ENCODE measurements at places on chromosomes 6 and 20.

DNA sequence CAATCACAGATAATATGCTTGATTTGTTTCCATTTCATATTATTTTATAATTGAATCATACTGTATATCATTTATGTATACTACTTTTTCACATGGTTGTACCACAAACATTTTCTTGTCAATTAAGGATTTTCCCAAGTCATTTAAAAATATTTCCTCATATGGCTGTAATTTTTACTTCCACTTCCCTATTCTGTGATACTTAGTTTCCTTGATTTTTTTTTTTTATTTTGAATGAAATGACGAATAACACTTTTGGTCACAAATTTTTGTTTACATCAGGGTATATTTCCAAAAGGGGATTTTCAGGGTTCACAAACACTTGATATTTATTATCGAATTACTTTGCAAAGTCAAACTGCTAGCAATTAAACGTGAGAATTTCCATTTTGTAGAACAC is 515.6 kb downstream of the KIF16B start:
- no peak for DNase-seq

DNA sequence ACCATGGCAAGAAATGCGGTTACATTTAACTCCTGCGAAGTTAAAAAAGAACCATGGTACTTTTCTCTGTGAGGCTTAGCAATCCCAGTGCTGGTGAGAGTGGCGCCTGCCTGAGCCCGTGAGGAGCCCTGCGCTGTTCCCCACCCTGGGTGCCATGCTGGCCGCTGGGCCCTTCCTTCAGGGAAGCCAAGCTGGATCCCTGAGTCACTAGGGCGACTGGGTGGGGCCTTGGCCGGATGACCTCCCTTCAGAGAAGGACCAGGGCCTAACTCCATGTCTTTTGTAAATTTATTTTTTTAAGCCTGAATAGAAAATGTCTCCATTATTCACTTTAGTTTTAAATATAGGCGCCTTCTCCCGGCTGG is 209.1 kb downstream of the ERMARD start:
- no peak for DNase-seq

DNA sequence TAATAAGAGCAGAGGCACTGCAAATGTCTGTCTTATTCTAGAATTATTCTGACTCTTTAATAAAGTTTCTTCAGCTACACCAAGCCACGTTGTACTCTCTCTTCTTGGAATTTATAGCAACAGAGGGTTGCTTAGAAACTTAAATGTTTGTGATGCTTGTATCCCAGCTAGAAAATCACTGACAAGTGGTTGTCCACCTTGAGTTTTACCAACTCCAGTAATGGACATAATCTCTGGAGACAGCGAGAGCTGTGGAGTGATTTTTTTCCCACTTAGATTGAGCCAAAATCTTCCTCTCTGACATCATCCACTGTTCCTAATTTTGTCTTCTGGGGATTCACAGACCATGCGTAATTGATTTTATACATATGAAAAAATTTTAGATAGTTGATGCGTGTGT is 8.0 kb downstream of the ECT2L start:
- DNase-seq: no peak

- DNase-seq: no peak
Measured at GRCh38 chr20:51784299-51784698, 16.1 kb upstream of the ATP9A start.

DNA sequence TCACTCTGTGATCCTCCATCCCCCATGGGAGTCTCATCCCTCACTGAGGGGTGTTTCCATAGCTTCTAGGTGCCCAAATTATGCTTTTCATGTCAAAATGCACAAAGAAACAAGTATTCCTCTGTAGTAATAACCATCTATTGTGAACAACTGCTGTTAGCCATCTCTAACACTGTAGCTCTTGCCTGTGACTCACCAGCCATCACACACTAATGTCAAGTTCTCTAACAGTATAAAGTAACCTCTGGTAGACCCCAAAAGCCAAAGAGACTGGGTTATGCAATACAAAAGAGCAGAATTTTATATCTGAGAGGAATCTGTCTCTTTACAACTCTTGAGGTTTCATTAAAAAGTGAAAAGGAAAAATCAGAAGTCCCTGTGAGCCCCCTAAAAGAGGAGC is 25.4 kb upstream of the IYD start:
- DNase-seq: no peak

DNA sequence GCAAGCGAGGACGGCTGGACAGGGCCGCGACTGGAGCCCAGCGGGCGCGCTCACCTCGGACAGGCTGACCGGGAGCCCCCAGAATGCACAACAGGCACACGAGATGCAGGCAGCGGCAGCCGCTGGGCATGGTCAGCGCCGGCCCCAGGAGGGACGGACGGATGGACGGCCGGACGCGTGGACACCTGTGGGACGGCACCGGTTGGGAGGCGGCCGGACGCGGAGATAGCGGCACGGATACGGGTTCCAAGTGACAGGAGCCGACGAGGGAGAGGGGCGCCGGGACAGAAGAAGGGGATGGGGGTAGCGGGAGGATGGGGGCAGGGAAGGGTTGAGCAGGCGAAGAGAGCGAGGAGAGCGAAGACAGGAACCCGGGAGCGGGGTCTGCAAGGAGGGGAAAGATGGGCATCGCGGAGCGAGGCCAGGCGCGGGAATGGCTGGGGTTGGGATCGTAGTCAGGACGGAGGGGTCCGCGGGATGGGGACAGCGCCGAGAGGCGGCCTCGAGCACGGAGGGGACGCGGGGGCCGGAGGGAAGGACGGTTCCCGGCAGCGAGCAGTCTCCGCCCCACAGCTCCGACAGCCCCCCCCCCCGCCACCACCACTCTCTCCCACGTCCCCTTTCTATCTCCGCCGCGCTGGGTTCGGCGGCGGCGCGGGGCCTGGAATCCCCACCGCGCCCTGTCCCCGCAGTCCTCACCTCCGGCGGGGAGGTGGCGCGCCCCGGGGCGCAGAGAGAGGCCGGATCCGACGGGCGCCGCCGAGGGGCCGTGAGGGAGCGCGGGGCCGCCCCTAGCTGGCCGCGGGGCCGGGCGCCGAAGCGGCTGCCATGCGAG is 435 bp downstream of the DLK2 start:
- no peak for DNase-seq

DNA sequence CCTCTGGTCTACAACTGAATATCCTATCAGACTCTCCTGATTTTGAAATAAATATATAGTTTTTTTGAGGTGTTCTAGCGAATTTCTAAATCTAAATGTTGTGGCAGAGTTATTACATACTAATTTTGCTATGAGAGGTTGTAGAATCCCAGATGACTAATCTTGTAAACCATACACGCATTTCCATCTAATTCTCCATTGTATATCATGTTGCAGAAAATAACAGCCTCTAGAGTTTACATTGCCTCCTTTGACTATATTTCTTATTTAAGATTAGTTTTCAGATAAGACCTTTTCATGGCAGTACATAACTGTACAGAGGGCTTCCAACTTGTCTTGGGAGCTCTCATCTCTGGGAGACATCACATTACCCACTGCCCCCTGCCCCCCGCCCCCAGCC is 22.9 kb downstream of the PTPN1 start:
- no peak for DNase-seq

GRCh38 chr6:121055572-121056163 is 278.6 kb downstream of the TBC1D32 start:
- DNase-seq: no peak

- no peak for DNase-seq
Measured at GRCh38 chr20:57653546-57653900, 33.3 kb upstream of the ZBP1 start.

- DNase-seq: no peak
Measured at GRCh38 chr6:2562721-2563451, 187.8 kb downstream of the MYLK4 start.

DNA sequence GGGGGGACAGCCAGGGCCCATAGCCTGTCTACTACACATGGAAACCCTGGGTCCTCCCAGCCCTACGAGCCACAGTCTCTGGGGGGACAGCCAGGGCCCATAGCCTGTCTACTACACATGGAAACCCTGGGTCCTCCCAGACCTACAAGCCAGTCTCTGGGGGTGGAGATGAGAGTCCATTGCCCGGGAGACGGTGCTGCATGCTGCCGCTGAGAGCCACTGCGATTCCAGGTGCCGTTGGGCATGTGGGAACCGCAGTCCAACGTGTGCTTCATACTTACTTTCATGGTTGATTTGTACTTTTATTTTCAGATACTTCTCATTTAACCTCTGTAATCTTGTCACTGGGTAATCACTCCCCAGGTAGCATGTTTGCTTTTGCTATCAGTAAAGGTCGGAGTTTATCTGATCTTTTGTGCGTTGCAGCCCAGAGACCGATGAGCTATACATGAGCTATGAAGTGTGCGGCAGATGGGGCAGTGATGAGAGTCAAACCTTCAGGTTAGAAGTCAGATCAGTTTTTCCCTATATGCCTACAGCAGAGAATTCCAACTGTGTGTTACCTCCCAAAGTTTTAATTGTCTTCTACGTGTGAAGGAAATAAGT is 58.2 kb downstream of the SMOC2 start:
- no peak for DNase-seq

DNA sequence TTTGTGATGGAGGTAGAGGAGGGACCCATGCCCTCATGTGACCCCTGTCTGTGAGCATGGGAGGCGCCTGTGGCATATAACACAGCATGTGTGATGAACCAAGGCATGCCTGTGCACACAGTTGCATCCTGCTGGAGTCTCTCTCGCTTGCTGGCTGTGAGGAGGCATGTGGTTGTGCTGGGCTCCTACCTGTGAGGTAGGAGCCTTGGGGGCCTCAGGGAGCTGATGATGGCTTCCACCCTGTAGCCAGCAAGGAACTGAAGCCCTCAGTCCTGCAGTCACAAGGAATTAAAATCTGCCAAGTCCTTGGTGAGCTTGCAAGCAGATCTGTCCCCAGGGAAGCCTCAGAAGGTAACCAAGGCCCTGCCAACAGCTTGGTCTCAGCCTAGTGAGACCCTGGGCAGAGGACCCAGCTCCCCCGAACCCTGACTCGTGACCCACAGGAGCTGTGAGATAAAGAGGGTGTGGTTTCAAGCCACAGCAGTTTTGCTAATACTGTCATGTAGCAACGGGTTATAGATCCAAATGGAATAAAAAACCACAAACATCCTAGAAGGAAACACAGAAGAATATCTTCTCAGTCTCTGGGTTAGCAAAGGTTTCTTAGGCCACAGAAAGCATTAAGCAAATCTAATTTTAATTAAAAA is 145.7 kb downstream of the WDR27 start:
- DNase-seq: no peak

- no peak for DNase-seq
Measured at GRCh38 chr6:135162678-135163439, 18.2 kb upstream of the MYB start.

DNA sequence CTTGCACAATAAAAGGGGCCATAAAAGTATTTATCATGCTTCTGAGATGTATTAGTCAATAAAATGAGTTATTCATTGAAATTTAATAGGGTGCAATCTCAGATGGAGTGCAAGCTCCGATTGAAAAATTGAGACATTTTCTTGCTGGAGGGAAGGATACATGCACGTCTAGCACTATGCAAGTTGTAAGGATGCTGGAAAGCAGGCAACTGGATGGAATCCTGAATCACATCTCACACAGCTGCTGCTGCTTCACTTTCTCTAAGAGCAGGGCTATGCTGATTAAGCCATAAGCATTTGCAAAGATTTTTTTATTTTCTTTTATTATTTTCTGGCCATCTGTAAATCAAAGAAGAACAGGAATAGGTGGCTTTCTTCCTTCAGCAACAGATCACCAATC is 308.8 kb upstream of the EPHA7 start:
- DNase-seq: no peak

DNA sequence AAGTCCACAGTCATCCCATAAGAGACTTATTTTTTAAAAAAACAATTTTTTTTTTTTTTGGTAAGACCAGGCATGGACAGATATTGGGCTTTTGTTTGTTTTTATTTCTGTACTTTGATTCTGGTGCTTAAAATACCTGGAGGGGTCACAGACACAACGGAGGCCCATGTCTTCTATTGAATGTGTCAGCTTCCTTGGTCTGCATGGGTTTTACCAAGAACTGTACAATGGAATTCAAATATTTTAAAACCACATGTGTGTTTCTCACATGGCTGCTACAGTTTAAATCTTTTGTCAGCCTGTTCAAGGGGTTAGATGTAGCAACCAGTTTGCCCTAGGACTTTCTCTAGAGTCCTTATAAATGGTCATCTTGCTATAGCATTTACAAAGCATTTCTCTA is 139.8 kb downstream of the SOX4 start:
- DNase-seq: no peak

GRCh38 chr6:22647719-22648118 is 78.4 kb downstream of the HDGFL1 start:
- DNase-seq: no peak

GRCh38 chr6:76510489-76510888 is 438.0 kb upstream of the IMPG1 start:
- no peak for DNase-seq

DNA sequence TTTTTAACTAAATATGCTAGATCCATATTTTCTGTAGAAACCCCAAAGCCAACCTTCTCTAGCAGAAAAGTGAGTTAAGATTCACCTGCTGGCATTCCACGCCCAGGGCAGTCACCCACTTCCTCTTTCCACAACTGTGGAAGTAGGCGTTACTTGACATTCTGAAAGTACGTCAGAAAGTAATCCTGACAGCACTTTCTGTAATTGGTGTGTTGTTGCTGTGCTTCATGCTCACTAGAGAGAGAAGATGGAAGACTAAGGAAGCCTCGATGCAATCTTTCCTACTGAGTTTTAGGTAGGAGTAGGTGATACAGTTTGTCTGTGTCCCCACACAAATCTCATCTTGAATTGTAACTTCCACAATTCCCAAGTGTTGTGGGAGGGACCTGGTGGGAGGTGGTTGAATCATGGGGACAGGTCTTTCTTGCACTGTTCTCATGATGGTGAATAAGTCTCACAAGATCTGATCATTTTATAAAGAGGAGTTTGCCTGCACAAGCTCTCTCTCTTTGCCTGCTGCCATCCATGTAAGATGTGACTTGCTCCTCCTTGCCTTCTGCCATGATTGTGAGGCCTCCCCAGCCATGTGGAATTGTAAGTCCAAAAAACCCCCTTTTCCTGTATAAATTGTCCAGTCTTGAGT is 101.1 kb downstream of the MAP3K7 start:
- DNase-seq: no peak

GRCh38 chr20:3115190-3116107 is 30.9 kb upstream of the AVP start:
- no peak for DNase-seq

- DNase-seq: no peak
Measured at GRCh38 chr6:25922301-25922700, 8.2 kb downstream of the SLC17A2 start.

GRCh38 chr6:147192278-147192911 is 11.8 kb upstream of the STXBP5 start:
- DNase-seq: no peak
